Muscle of back (tissue), 13 donors: ENCODE measurements at places on chromosomes 2 and 18.
A peak's percentile ranks its signal among the peaks of the same experiment; 100 is the strongest.

DNA sequence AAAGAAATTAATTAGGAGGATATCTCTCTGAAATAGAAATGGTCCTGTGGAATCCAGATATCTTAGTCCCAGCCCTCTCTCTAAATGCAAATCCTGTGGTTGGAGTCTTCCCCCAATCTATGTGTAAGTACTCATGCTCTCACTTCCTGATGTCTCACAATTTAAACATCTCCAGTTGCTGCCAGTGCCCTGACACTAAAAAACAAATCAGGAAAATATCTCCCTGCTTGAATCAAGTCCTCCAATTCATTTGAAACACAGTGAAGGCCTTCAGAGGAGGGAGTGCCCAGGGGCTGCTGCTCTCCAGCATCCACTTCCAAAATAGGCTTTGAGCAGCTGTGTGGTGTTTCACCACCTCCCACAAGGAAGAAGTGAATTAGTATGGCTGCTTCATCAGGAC lies 413.8 kb downstream of the RAD51AP2 start:
- DNase-seq = no peak

DNA sequence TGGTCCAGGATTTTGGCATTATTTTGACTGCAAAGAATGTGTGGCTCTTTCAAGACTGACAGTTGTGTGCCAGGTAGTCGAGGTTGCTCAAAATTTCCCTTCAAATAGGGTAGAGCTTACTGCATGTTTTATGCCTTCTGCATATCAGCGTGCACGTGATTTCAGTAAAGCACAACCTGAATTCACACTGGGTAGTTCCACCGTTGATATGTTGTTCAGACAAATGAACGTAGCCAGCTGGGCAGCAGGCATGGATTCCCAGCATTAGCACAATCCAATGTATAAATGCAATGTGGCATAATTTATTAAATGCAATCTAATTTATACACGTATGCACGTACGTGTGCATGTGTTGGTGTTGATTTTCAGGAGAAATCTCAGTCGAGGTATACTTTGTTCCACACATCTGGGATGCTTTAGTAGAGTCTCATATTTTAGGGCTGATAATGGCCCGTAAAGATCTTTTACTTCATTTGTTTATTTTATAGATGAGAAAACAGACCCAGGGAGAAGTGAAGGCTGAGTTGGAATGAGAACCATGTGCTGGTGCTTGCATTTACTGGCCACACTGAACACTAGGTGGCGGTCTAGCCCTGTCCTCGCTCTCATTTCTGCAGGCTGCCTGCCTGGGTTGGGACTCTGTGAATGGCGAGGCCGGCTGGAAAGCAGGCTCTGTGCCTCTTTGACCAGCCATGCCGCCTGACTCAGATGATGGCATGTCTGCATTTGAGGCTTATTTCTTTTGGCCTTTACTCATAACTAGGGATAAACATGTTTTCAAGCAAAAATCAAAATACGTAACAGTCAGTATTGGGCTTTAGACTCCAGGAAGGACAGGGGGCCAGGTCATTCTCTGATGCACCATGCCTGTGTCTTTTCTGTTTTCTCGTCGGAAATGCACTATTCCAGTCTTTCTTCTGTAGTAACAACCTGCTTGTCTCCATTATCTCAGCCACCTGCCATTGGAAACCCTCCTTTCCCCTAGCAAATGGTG lies 120.4 kb downstream of the RNF144A start:
- peak; percentile 84 for DNase-seq

- peak; percentile 21 for DNase-seq
Observed at GRCh38 chr2:175180701-175181103, 808 bp downstream of the ATP5MC3 start.

DNA sequence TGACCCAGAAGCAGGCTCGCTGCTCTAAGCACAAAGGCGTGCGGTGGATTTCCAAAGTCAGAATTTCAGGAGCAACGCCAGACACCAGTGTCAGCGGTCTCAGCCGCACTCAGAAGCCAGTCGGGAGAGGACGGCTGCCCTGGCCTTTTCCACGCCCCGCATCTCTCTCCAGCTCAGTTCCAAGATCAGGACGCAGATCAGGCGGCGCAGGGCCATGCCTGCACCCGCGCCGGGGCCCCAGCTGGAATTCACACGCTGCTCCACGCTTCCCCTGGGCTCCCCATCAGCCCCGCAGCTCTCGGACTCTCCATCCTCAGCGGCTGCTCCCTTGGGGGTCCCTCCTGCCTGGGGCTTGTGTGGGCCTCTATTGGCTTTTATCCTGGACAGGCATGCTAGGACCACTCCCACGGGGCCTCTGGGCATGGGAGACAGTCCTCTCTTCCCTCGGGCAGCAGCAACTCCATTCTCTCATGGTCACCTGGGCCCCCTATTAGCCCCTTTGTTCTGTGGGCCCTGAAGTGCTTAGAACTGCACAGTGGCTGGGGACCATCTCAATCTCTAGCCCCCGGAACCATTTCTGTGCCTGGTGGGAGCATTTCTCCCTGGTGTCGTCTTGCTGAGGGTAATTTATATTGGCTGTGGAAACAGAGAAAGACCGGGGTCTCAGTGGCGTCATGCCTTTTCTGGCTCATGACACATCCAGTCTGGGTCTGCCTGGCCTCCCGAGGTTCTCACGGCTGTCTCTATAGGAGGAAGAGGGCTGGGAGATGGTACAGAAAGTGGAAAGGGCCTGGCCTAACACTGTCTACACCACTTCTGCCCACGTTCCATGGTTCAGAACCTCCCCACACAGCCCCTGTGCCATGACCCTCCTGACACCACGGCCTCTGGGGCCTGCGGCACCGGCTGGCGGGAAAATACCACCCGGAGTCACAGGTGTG lies 14.9 kb upstream of the TMEM18 start:
- DNase-seq = no peak

- no peak for DNase-seq
Observed at GRCh38 chr2:237354892-237355291, 59.1 kb downstream of the COL6A3 start.

GRCh38 chr2:12862541-12862940 lies 145.8 kb downstream of the TRIB2 start:
- no peak for DNase-seq

- no peak for DNase-seq
Observed at GRCh38 chr2:176080540-176081375, 3.0 kb downstream of the EVX2 start.

DNA sequence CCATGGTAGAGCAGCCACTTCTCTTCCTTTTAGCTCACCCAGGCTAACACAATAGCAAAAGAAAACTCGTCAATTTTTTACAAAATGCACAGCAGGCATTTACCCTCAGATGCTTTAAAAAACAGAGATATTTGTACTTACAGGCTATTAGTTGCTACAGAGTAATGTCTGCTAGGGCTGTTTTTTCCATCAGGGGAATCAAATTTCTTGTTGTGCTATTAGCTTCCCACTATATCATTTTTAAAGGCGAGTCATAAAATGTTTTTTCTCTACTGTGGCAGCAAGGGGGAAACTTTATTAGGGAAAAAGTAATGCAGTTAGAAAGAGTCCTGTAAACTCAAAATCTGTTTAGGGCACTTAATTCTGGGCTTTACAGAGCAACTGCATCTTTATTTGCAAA lies 277.9 kb upstream of the THSD7B start:
- no peak for DNase-seq

DNA sequence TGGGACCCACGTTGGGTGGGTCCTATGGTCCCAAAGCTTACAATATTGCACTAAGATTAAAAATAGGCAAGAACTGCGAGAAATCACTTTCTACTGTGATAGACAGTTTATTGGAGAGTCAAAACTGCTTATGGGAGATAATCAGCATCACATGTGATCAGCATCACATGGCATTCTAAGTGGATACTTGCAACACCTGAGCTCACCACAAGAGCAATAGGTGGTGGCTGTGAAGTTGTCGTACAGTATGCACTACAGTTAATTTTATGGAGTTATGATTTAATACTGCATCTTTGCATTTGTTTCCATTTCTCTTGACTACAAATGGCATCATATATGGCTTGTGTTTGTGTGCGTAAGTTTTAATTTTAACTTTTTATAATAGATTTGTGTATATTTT lies 11.6 kb downstream of the PNO1 start:
- no peak for DNase-seq

DNA sequence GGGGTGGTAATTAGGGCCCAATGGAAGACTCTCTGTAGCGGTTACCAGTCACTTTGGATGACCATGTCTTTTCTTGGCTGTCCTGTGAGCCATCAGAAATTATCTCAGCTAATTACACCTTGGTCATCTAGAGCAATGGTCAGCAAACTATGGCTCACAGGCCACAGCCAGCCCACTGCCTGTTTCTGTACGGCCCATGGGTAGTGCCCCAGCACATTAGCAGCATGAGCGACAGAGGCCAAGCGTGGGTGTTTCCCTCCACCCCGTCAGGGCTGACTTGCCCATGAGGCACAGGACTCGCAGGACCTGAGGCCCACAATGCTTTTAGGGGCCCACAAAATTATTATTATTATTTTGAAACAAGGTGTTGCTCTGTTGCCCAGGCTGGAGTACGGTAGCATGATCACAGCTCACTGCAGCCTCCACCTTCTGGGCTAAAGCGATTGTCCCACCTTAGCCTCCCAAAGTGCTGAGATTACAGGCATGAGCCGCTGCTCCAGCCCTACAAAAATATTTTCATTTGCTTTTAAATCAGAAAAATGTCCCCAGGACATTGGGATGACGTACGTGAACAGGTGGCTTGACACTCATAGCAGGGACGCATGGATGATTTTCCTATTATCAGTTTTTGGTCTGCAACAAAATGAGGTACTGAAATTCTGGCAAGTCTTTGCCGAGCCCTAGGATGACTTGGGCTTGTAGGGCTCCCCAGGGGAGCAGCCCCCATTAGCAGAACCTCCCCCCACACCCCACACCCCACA lies 29.3 kb upstream of the CEP68 start:
- DNase-seq = no peak

- DNase-seq = no peak
Observed at GRCh38 chr2:237979331-237979730, 12.5 kb downstream of the UBE2F start.

- no peak for DNase-seq
Observed at GRCh38 chr2:99698896-99699295, 209.1 kb upstream of the REV1 start.
